ENCODE measurements at places on chromosomes 3 and 15.

DNA sequence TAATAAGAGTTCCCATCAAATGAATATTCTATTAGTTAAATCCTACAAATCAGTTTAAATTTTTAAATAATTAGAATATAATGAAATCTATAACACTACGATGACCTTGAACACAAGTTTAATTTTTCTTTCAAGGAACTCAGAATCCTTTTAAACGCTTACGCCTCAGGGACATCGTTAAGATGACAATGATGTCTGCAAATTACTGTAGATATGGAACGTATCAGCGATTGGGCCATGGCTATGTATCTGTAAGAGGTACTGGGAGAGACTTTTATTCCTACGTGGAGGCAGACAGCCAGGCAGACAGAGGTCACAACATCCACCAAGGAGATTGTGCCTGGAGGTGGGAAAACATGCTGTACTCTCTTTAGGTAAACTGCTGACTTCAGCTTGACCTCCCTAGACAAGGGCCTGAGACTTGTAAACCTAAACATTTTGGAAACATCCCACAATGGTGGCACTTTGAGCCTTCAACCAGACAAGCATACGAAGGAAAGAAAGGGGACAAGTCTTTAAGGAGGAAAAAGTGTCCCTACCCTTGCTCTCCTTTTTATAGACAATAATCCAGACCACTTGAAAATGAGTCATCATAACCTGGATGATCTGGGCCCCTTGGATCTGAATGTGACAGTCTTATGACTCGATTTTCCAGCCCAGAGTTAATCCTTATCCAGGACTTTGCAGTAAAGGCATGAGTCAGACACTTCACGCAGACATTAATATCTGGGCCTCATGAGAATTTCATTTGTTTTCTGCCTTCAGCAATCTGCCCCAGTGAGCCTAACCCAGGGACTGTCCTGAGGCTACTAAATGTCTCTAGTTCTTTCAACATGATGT is 6.8 kb upstream of the LDHAL6B start:
- DNase-seq, result no peak

GRCh38 chr15:58401991-58402649 is 29.7 kb upstream of the LIPC start:
- DNase-seq, result no peak

- no peak for DNase-seq
Measured at GRCh38 chr15:70702584-70702983, 60.8 kb downstream of the UACA start.

- DNase-seq, result no peak
Measured at GRCh38 chr15:41790169-41790568, 15.9 kb downstream of the MAPKBP1 start.

- DNase-seq, result no peak
Measured at GRCh38 chr3:190429681-190430080, 20.0 kb downstream of the TMEM207 start.

DNA sequence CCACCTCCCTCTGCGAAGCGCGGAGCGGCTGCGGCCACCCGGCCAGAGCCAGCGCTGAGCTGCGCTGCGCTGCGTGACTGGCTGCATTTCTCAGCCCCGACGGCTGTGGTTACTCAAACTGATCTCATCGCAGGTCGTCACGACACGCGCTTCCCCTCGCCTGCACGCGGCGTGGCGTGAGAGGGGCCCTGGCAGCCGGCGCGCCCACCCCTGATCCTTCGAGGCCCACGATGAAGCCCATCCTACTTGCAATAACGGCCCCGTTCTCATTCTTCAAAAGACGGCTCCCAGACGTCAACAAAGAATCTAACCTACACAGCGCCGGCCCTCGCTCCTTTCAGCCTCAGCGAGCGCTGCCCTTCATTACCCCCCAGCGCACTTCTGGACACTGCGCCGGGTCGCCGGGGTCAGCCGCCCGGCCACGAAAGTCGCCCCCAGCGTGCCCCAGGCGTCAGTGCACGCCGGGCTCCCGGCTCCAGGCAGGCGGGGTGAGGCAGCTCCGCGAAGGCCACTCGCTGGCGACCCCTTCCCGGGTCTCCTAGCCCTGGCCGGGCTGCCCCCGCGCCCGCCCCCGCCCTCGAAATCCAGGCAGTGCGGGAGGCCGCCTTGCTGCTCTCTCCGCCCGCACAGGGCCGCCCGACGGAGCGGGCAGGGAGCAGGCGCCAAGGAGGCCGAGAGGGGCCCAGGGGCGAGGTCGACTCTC is 9.9 kb upstream of the LEKR1 start:
- DNase-seq, result no peak

- no peak for DNase-seq
Measured at GRCh38 chr15:93527374-93528050, 438.5 kb upstream of the RGMA start.

GRCh38 chr15:70093481-70094319 is 4.0 kb downstream of the TLE3 start:
- no peak for DNase-seq

DNA sequence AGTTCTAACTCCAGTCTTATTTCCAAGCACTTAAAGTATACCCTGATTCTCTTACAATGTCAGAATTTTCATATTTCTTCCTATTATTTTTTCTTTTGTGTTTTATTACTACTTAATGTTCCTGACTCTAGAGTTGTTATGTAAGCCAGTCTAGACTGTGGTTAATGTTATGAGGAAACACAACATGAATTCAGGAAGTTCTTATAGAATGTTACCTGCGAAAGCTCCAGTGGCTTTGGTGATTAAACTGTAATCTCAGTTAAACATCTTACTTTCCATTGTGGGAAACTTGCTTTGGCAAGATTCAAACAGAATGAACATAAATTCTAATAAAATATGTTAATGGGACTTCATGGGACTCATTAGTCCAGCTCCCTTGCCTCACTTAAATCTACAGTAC is 36.6 kb upstream of the CHL1 start:
- no peak for DNase-seq

- no peak for DNase-seq
Measured at GRCh38 chr3:123953735-123954134, 7.3 kb downstream of the CCDC14 start.

DNA sequence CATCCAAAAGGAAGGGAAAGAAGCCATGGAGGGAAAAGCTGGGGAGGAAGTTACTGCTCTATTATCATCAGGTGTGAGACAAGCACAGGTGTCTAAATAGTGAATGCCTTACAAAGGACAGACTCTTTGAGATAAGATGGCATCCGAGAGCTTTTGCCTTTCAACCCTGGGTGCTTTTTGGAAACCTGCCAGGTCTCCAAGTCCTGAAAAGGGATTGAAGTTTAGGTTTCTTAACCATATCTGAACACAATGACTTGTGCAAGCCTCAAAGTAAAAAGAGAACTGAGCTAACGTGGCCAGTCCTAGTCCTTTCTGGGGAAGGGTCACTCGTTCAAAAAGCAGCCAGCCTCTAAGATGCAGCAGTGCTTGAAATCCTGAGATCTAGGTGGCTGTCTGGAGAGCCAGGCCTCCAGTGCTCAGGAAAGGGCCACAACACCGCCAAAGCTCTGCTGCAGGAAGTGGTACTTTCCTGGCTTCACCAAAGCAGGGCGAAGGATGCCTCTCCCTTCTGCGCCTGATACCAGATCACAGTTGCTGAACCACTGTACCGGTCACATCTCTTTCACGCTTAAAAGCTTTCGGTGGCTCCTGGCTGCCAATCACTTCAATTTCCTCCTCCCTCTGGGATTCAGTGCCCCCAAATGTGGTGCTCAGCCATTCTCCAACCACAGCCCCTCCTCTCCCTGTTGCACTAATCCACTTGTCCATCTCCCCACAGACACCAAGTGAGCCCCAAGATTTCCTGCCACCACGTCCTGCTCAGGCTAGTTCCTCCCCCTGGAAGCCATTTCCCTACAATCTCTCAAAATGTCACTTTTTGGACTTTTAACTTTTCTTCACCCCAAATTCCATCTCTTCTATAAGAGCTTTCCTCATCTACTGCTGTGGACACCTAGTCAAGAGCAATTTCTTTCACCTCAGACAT is 104.1 kb upstream of the LPP start:
- DNase-seq, result peak; percentile 14

- DNase-seq, result no peak
Measured at GRCh38 chr15:34621675-34622074, 38.2 kb upstream of the GOLGA8B start.

GRCh38 chr3:133512416-133513089 is 60.9 kb upstream of the CDV3 start:
- no peak for DNase-seq

GRCh38 chr3:98021830-98022560 is 13.1 kb downstream of the GABRR3 start:
- DNase-seq, result no peak

GRCh38 chr3:54578417-54578816 is 349.4 kb downstream of the LRTM1 start:
- no peak for DNase-seq

DNA sequence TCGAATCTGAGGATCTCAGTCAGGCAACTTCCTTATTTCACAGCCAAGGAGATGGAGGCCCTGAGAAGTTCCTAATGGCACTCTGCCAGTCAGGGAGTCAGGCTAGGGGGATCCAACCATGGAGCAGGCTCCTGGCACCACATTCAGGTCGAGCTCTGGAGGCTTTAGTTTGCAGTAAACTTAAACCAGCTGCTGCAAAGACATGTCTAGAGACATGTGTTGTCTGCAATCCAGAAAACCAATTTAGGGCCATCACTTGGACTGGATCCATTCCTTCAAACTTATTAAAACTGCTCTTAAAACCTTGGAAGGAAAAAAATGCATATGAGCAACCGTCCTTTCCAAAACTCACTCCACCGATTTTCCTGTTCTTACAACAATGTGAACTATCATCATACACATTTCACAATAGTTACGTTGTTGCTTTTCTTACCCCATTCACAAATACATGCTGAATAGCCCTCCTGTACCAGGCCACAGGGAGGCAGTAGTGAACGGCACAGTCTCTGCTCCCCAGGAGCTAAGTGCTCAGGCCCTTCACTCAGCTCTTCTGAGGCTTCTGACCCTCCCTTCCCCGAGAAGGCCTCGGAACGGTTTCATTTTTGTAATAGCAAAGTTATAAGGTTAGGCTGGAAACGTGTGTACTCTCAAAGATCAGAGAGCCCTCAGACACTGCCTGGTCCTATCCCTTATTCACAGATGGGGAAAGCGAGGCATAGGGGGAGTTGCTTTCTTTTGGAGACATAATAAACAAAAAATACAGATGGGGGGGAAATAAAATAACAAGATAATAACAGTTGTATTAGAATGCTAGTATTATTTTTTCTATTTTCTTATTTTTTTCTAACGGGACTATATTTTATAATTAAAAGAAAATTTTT is 20.1 kb downstream of the RFT1 start:
- no peak for DNase-seq

GRCh38 chr3:41044523-41044922 is 154.8 kb upstream of the CTNNB1 start:
- DNase-seq, result no peak

GRCh38 chr15:70271422-70272088 is 173.8 kb upstream of the TLE3 start:
- DNase-seq, result no peak

- peak; percentile 20 for DNase-seq
Measured at GRCh38 chr3:49869525-49870126, at the start of gene CAMKV. TSS of gene CAMKV (minus strand) at chr3:49869906. CDS start at chr3:49862388, 7,518 bp downstream.

Data from stimulated activated CD4-positive, alpha-beta T cell treated with anti-CD3 and anti-CD28 coated beads, Interleukin-15, amount 100 ng/mL, for 48 hours (primary cell).